ENCODE measurements at places on chromosomes 7 and 10. TPM values are rescaled to one million over a fixed set of nuclear protein-coding genes. Genes with fewer than 3 reads are reported as not detected.

DNA sequence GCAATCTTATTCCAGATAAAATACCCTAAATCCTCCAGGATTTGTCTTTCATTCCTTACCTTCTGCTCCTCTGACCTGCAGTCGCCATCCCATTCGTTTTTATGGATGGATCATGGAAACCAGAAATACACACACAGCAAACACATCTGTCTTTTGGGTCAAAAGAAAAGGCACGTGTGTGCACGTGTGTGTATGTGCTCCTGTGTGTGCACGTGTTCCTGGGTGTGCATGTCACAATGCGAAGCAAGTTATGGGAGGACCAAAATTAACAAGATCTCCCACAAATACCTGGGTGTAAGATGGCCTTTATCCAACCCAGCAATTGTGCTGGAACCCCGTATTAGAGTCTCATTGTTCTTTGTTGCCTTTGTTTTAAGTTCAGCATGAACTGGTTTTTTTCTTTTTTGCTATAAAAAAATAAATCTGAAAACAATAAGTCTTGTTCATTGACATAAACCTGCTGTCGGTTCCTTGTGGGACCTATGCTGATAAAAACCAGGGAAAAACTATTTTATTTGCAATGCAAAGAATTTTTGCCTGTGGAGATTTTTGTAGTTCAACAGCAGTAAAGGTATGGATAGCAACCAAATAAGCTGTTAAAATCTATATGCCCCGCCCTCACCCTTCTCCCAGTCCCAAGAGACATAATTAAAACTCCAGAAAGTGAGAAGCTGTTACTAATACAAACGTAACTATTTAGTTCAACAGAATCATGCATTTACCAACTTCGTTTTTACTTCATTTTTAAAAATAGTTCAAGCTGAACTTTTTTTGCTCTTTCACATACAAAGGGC lies 229.6 kb downstream of the CREB5 start:
- no peak for DNase-seq

DNA sequence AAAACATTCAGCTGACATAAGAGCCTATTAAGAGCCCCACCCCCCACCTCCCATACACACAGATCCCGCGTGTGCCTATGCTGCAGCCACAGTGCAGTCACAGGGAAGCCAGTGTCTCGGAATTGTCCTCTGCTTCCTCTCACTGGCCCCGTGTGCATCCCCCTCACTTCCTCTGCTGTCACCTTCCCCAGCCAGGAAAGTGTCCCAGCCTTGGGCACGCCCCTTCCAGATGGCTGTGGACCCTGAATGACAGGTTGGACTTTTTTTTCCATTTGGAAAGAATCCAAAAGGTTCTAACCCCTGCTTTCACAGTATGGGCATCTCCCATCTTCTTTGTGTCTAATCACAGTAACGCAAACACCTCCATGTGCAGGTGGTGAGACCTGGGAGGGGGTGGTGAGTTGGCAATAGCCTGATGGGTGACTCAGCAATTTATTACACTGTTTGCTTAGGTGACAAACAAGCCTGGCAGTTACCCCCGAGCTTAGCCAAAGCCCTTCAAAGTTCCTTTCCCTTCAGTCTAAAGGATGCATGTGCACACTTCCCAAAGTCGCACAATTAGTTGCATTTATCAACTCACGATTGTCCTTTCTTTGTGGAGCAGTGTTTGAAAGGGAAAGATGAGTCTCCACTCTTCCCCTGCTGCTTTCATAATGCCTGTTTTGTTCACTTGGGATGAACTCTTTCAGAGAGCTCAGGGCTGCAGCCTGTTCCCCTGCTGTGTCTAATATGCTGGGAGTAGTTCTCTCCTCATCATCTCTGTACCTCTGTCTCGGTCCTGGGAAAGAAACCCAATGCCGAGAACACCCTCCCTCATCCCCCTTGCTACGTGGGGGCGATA lies 67.5 kb upstream of the EFCAB10 start:
- no peak for DNase-seq

The SNCG gene
- 27.5 TPM for total RNA-seq

- DNase-seq = no peak
These were observed 28.9 kb upstream of the TRIM8 start for GRCh38 chr10:102615361-102615760.

The KCNMA1 gene
- total RNA-seq = 1.9 TPM

The TMEM184A gene
- total RNA-seq = 0.47 TPM

DNA sequence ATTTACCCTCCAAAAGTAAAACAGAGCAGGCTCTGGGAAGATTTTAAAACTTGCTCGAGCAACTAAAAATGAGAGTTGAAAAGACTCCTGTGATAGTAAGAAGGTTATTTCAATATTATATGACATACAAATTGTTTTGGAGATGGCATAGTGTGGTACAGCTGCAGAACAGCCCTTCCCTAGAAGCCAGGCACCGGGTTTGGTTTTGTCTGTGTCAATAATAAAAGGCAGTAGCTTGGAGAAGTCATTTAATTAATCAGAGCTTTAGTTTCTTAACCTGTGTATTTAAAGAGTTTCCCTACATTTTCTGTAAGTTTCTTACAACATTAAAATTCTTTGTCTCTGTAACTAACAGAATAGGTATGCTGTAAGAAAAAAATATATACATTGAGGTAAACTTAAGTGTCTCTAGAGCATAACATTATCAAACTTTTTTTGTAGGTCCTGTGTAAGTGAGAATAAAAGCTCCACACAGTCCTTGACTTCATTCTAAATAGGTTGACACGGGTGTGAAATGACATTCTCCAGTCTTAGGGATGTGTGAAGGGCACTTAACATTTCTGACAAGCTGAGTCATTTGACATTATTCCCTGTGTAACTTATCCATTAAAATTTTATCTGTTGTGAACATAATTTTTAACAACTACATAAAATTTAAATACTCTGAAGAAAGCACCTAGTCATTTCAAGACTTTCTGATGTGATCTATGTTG lies 425.0 kb upstream of the ETV1 start:
- no peak for DNase-seq

GRCh38 chr10:16904639-16905061 lies 87.4 kb upstream of the RSU1 start:
- no peak for DNase-seq

DNA sequence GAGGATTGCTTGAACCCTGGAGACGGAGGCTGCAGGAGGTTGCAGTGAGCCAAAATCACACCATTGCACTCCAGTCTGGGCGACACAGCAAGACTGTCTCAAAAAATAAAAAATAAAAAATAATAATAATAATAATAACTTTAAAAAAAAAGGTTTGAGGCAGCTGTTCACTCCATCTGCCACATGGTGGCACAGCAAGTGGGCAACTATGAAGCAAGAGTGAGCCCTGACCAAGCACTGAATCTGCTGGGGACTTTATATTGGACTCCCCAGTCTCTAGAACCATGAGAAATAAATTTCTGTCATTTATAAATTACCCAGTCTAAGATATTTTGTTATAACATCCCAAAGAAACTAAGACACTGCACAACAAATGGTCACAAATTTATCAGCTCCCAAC lies 14.6 kb upstream of the BRI3 start:
- DNase-seq = no peak

DNA sequence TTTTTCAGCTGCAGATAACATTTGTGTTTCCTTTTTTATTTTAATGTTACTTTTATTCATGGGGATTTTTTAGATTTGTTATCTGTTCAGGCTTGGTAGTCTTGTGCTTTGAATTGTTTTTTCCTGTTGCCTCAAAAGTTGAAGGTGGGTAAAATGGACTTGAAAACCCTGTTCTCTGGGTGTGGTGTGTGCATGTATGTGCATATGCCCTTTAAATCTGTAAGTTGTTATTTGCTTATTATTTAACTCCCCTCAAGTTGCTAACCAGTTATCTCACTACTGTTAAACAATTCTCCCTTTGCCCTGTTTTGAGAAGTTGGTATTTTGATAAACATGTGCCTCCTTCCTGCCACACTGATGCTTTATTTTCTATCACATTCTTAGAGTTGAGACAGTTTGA lies 30.6 kb downstream of the TSPAN14 start:
- no peak for DNase-seq

The REEP3 gene
- total RNA-seq = 11.9 TPM

The KIF11 gene
- total RNA-seq = 39.9 TPM

The ELFN1 gene
- total RNA-seq = 2.6 TPM

The ZNF488 gene
- total RNA-seq = 0.24 TPM

GRCh38 chr10:51530541-51530940 lies 168.9 kb downstream of the CSTF2T start:
- DNase-seq = no peak

DNA sequence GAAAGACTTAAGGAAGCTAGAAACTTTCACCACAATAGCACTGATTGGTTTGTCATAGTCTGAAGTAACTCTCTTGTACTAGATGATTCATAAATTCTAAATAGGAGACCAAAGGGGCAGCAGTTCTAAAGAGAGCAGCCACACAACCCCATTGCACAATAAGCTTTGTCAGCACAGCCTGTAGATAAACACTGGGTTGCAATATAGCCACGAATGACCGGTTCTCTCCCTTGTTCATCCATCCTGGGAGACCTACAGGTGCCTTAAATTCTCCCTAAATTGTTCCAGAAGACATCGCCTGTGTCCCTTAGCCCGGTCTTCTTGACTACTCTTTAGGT lies 167.0 kb downstream of the SNX13 start:
- no peak for DNase-seq

The GAD2 gene
- total RNA-seq = under 0.01 TPM

The CALCR gene
- total RNA-seq = 0.05 TPM

- no peak for DNase-seq
These were observed 13.1 kb upstream of the ZMIZ2 start for GRCh38 chr7:44735403-44736165.

The LBX1 gene
- not detected for total RNA-seq

DNA sequence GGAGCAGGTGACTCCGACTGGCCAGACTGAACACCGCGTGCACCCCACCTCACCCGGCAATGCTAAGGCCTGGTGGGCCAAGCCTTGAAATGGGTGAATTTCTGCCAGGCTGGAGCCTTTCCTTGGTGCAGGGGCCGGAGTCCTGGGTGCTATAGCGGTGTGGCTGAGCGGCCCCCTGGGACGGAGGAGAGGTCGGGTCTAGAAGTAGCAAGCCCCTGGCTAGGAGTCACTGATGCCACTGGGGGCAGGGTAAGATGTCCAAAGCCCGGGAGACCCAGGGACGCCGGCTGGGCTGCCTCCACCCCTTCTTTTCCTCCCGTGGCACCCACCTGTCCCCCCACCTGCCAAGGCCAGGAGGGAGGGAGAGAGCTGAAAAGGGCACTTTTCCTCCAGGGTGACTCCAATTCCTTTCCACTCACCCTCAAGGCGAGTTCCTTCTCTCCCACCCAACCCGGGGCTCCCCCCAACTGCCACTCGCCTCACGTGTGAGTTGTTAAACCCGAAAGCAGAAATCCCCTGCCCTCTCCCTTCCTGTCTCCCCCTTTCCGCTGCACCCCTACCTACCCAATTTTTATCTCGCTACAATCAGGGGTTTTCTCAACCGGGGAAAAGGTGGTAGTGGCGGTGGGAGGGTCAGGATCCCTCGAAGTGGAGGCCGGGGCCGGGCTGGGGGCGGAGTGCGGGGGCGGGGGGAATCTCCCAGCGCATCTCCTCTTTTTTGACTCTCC lies 6.0 kb upstream of the GATA3 start:
- no peak for DNase-seq

The NPSR1 gene
- total RNA-seq = 0.05 TPM

DNA sequence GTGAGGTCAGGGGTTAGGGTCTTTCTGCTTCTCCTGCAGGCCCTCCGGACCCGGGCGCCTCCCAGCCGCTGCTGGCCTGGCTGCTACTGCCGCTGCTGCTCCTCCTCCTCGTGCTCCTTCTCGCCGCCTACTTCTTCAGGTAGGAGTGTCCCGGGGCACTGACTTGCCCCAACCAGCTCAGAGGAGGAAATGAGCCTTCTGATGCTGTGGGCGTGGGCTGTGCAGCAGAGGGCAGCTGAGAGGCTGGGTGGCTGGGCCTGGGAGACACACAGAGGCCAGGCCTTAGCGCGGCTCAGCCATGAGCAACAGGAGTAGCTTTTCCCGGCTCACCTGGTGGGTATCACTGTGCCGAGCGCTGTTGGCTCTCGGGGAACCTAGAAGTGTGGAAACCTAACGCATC lies 78.9 kb downstream of the MKI67 start:
- peak; percentile 89 for DNase-seq

- no peak for DNase-seq
These were observed 25.9 kb downstream of the TRDMT1 start for GRCh38 chr10:17175551-17175950.

- DNase-seq = no peak
These were observed 32.8 kb downstream of the SLC26A4 start for GRCh38 chr7:107693396-107693795.

The NFKB2 gene
- 35.6 TPM for total RNA-seq

The EVX1 gene
- not detected for total RNA-seq
